ENCODE measurements at places on chromosomes 6 and 20. TPM values are rescaled to one million over a fixed set of nuclear protein-coding genes. Genes with fewer than 3 reads are reported as not detected.

- peaks cover 36% of the 10 kb centered on the region for H3K4me1 ChIP-seq
- no peak overlapping the region for H3K4me3 ChIP-seq
- H3K27ac ChIP-seq = no peak overlapping the region
Measured at GRCh38 chr20:48686238-48687116, 141.3 kb downstream of the PREX1 start.

Gene TNXB
- total RNA-seq = 22.2 TPM

- no peaks in the 10 kb centered on the region for H3K4me1 ChIP-seq
- DNase-seq = no peak
- no peaks in the 10 kb centered on the region for H3K36me3 ChIP-seq
- H3K27me3 ChIP-seq = no peaks in the 10 kb centered on the region
Measured at GRCh38 chr6:131685266-131685780, 15.9 kb downstream of the OR2A4 start.

Gene PAK5
- total RNA-seq = 0.69 TPM

Gene CLPSL2
- not detected for total RNA-seq

Gene ADTRP
- total RNA-seq = 1.4 TPM

- H3K27ac ChIP-seq = peak overlapping the region; percentile 57
- peaks cover 53% of the 10 kb centered on the region for H3K36me3 ChIP-seq
- H3K4me3 ChIP-seq = no peak overlapping the region
- no peaks in the 10 kb centered on the region for H3K27me3 ChIP-seq
- H3K4me1 ChIP-seq = no peaks in the 10 kb centered on the region
Measured at GRCh38 chr6:75656479-75656878, 54.8 kb downstream of the SENP6 start.

GRCh38 chr6:136024711-136025110, 173.2 kb downstream of the PDE7B start:
- no peak overlapping the region for H3K4me3 ChIP-seq
- no peak overlapping the region for H3K27ac ChIP-seq
- H3K4me1 ChIP-seq = no peaks in the 10 kb centered on the region
- DNase-seq = no peak

Gene ULBP3
- total RNA-seq = 4.4 TPM

DNA sequence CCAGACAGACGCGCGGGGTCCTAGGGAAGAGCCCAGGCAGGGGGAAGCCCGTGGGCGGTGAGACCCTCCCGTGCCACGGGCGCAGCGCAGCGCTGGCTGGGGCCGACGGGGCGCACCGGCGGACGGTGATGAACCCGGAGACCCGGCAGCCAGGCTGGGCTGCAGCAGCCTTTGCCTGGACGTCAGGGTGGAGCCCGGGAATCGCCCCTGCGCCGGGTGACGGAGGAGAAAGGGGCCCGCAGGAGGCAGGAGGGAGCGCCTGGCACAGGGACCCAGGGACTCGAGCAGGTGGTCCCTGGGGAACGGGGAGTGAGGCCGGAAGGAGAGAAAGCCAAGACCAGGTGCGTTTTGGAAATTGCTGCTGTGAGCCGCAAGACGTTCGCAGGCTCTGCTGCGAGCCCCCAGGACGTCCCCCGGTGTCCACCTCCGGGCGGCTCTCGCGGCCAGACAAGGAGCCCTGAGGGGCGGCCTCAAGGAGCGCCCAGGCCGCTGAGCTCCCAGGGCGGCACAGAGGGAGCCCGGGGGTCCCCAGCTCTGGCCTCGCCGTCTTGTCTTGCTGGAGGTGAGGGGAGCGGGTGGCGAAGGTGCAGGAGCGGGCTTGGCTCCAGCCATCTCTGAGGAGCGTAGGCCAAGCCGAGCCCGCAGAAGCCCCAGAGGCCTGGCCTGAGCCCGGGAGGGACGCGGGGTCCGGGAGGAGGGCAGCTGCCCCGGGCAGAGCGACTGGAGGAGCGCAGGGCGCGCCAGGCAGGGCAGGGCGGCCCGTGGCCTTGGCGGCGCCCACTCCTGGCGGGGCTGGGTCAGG, 191.2 kb upstream of the PDE10A start:
- no peaks in the 10 kb centered on the region for H3K36me3 ChIP-seq
- H3K27me3 ChIP-seq = peaks cover 74% of the 10 kb centered on the region
- no peak overlapping the region for H3K27ac ChIP-seq
- no peak overlapping the region for H3K4me3 ChIP-seq
- no peak for DNase-seq

DNA sequence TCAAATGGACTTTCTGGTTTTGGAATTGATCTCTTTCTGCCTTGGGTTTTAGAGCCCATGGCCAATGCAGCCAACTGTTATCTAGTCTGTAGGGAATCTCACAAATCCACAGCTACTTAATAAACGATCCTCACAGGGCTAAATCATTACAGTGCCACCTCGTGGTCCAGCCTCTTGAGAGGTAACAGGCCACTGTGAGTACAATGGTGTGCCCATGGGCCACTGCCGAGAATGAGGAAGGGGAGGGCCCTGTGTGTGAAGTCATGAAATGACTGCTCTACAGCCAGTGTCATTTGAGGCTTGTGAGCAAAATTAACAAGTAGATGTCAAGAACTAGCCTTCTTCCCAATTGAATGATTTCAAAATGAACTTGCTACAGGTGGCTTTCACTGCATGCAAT, 54.3 kb upstream of the GMPR start:
- H3K4me1 ChIP-seq = peaks cover 34% of the 10 kb centered on the region
- peak overlapping the region; percentile 20 for H3K27ac ChIP-seq
- peaks cover 3% of the 10 kb centered on the region for H3K27me3 ChIP-seq
- H3K4me3 ChIP-seq = no peak overlapping the region

Gene ZNF335
- total RNA-seq = 23.6 TPM

DNA sequence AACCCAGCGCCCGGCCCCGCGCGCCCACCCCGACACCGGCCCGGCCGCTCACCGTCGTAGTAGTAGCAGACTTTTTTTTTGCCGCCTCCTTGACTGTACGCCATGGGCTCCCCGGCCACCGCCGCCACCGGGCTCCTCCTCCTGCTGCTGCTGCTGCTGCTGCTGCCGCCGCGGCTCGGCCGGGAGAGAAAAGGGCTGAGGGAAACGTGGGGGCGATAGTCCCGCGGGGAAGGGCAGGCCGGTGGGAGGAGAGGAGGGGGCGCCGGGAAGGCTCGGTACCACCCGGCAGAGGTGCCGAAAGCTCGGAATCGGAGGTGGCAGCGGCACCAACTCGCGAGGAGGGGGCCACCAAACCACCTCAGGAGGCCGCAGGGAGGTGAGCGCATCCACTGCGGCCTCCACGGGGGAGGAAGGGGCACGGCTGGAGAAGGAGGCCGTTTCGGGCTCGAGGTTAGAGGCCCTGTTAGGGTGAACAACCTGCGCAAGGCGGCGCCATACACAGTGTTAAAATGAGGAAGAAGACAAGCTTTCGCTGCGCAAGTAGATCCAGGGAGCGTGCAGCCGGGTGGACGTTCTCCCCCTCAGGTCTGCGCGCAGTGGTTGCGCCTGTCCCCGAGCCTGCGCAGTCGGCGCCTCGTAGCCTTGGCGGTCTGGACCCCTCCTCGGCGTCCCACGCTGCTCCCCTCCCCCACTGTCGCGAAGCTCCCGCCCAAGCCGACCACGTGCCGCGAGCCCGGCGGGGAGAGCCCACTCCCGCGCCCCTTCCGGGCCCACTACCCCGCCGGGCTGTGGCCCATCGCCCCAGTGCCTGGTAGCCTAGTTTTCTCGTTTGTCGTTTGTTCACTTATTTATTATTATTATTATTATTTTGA, at the start of gene HDAC2:
Gene HDAC2 (minus strand): TSS at position 344 of the 872 bp plus-strand sequence. CDS start 240 bp downstream, at position 104.
- H3K36me3 ChIP-seq = peaks cover 11% of the 10 kb centered on the region
- DNase-seq = peak; percentile 91
- no peaks in the 10 kb centered on the region for H3K27me3 ChIP-seq
- H3K4me3 ChIP-seq = peak within 1 kb of the TSS; percentile 99
- peak within 1 kb of the TSS; percentile 98 for H3K27ac ChIP-seq

GRCh38 chr6:90414352-90414751, 117.7 kb upstream of the BACH2 start:
- DNase-seq = no peak
- no peaks in the 10 kb centered on the region for H3K36me3 ChIP-seq
- H3K27ac ChIP-seq = no peak overlapping the region

- H3K4me3 ChIP-seq = no peak overlapping the region
- H3K27me3 ChIP-seq = peaks cover 14% of the 10 kb centered on the region
- peaks cover 14% of the 10 kb centered on the region for H3K4me1 ChIP-seq
- peaks cover 4% of the 10 kb centered on the region for H3K36me3 ChIP-seq
- no peak overlapping the region for H3K27ac ChIP-seq
- no peak for DNase-seq
Measured at GRCh38 chr20:4070323-4071177, 55.2 kb upstream of the RNF24 start.

Gene OSER1
- total RNA-seq = 31.1 TPM

Gene FKBP1C
- total RNA-seq = 0.79 TPM

Gene TRIM10
- total RNA-seq = 0.17 TPM

Gene HLA-DQB1
- total RNA-seq = 12.8 TPM

- H3K36me3 ChIP-seq = no peaks in the 10 kb centered on the region
- H3K4me3 ChIP-seq = no peak overlapping the region
- H3K27ac ChIP-seq = no peak overlapping the region
- no peak for DNase-seq
Measured at GRCh38 chr20:57601211-57601570, 19.0 kb downstream of the ZBP1 start.

GRCh38 chr6:143222801-143223231, 162.1 kb downstream of the AIG1 start:
- H3K27me3 ChIP-seq = no peaks in the 10 kb centered on the region
- DNase-seq = no peak
- peaks cover 13% of the 10 kb centered on the region for H3K4me1 ChIP-seq
- H3K27ac ChIP-seq = no peak overlapping the region
- H3K4me3 ChIP-seq = no peak overlapping the region
- H3K36me3 ChIP-seq = peaks cover 12% of the 10 kb centered on the region

Gene MYB
- total RNA-seq = 4.7 TPM

Gene GNMT
- 0.39 TPM for total RNA-seq

- no peak overlapping the region for H3K27ac ChIP-seq
- no peak for DNase-seq
- H3K36me3 ChIP-seq = peaks cover 1% of the 10 kb centered on the region
- no peaks in the 10 kb centered on the region for H3K27me3 ChIP-seq
- H3K4me3 ChIP-seq = no peak overlapping the region
Measured at GRCh38 chr6:23073821-23074220, 504.5 kb downstream of the HDGFL1 start.

- no peaks in the 10 kb centered on the region for H3K4me1 ChIP-seq
- no peak for DNase-seq
- no peaks in the 10 kb centered on the region for H3K36me3 ChIP-seq
- H3K27ac ChIP-seq = no peak overlapping the region
Measured at GRCh38 chr6:166644681-166645080, 17.6 kb upstream of the RPS6KA2 start.

DNA sequence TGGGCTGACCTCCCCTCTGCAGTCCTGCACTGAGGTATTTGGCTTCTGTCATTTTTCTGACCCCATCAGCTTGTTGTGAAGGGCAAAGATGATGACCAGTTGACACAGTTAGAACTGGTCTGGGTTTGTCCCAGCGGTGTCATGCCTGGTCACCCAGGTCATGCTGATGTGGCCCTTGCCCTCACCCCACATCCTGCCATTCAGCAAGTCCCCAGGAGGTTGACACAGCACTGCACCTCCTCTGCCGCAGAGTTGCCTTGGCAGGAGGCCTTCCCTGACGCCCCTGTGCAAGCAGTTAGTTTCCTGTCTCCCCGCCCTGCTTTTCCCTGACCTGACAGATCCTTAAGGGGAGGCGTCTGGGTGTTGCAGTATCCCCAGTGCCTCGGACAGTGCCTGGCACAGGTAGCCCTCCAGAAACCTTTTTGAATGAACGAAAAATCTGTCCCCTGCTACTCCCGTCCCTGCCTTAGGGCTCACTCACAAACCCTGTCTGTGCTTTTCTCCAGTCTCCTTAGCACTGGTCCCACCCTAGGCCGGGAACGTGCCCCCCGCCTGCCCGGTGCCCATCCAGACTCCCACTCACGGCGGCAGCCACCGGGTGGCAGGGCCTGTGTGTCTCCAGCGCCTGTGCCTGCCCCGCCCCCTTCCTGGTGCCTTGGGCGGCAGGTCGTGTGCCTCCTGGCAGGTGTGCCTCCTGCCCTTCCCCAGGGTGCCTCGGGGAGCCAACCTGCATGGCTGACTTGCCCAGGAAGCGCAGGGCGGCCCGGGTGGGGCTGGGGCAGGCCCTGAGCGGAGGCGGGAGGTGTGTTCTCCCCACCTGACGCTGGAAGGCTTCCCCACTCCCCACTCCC, 146.3 kb upstream of the RNF24 start:
- H3K27me3 ChIP-seq = no peaks in the 10 kb centered on the region
- H3K4me3 ChIP-seq = peak overlapping the region; percentile 41
- no peak for DNase-seq
- peak overlapping the region; percentile 76 for H3K27ac ChIP-seq
- H3K4me1 ChIP-seq = peaks cover 50% of the 10 kb centered on the region
- no peaks in the 10 kb centered on the region for H3K36me3 ChIP-seq
